Hematopoietic multipotent progenitor cell (in vitro differentiated cells): ENCODE measurements at places on chromosomes 3 and 15. TPM values are rescaled to one million over a fixed set of nuclear protein-coding genes. Genes with fewer than 3 reads are reported as not detected.

Gene DPP8
- 19.9 TPM for total RNA-seq

Gene SMAD6
- total RNA-seq: 3.2 TPM

Gene ANKUB1
- not detected for total RNA-seq

Gene ALDH1L1
- under 0.01 TPM for total RNA-seq

Gene SETMAR
- total RNA-seq: 23.4 TPM

Gene SLC30A4
- 1.6 TPM for total RNA-seq

Gene RTP4
- 7.3 TPM for total RNA-seq

Gene ARGFX
- not detected for total RNA-seq

Gene DPH3
- total RNA-seq: 4.6 TPM

Gene DPPA2
- under 0.01 TPM for total RNA-seq

Gene UMPS
- total RNA-seq: 17.8 TPM

Gene STRIT1
- not detected for total RNA-seq

Gene P2RY12
- not detected for total RNA-seq

Gene CCDC54
- not detected for total RNA-seq

Gene CCR9
- 1.9 TPM for total RNA-seq
